ENCODE measurements at places on chromosomes 7 and 10.

GRCh38 chr10:102113956-102114857, 6.0 kb downstream of the LDB1 start:
- no peak for DNase-seq

- no peak for DNase-seq
Measured at GRCh38 chr10:69215405-69216171, 4.5 kb upstream of the HKDC1 start.

GRCh38 chr10:127920306-127921074, 13.6 kb downstream of the PTPRE start:
- no peak for DNase-seq

DNA sequence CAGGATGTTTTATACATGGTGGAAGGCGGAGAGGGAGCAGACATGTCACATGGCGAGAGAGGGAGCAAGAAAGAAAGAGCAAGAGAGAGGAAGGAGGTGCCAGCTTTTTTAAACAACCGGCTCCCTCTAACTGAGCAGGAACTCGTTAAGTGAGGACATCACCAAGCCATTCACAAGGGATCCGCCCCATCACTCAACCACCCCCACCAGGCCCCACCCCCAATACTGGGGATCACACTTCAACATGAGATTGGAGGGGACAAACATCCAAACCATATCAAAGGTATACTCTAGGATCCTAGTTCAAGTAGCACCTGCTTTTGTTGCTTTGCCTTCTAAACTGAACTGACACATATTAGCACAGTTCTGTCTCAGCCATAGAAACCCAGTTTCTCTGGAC, 141.9 kb upstream of the KLF14 start:
- DNase-seq = no peak

DNA sequence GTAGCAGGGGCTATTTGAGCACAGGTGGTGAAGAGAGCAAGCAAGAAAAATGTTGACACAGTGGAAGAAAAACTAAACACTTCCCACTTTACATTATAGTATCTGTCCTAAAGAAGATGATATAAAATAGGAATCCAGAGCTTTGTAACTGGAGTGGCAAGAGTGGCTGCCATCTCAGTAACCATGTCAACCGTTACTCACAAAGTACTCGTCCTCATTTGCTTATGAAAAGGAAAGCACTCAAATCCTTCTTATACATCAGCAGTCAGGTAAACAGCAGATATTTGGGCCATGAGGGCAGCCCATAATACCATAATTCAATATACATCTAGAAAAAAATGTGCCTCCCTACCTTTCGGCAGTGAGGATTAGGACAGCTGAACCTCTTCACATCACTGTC, 70.1 kb downstream of the RNF216 start:
- no peak for DNase-seq

DNA sequence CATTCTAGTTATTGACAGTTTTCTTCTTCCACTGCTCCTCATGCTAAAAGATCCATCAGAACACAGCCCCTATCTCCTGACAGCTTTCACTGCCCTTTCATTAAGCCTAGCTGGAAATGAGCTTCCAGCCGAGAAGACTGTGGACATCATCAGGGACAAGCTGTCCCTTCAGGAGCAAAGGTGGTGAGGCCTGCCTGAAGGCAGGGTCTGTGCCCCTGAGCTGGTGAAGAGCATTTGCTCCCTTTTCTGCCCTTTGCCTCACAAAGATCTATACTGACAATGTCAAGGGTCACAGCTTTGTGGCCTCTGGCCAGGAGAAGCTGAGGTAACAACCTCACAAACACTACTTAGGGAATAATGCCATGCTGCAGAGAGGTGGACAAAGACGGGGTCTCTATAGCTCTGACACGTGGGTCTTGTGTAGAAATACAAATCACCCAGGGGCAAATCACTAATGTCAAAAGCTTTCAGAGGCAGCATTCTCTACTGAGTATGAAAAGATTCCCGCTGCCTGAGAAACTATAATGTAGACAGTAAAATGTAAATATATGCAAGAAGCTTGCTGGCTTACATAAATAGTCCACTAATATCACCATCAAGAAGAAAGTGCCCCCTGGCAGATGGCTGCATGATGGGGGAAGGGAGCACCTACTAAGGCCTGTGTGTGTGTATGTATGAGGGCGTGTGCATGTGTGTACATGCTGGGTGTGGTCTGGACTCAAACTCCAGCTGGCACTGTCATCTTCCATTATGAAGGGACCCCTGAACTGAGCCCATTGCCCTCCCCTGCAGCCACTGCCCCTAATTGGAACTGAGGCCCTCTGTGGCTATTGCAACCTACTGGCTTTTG, 55.8 kb downstream of the HBP1 start:
- DNase-seq = no peak

DNA sequence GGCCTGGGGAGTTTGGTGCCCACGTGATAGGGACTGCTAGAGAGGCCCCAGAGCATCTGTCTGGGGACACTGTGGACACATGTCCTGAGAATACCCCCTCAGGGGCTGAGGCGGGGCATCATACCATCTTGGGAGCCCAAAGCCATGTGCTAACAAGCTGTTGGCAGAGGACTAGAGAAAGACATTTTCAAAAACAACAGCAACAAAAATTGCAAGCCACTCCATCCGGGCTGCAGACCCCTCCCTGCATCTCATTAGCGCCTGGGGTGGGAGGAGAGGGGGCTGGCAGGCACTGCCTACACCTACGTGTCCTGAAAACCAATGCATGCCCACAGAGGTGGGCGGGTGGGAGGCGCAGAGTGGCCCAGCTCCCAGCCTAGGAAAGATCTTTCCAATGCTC, 507.4 kb upstream of the PODXL start:
- DNase-seq = no peak

GRCh38 chr7:130902755-130903357, 168.8 kb upstream of the KLF14 start:
- DNase-seq = no peak

GRCh38 chr10:26177341-26177740, 39.2 kb upstream of the GAD2 start:
- DNase-seq = no peak

GRCh38 chr7:76505168-76506080, 4.9 kb upstream of the UPK3B start:
- no peak for DNase-seq

DNA sequence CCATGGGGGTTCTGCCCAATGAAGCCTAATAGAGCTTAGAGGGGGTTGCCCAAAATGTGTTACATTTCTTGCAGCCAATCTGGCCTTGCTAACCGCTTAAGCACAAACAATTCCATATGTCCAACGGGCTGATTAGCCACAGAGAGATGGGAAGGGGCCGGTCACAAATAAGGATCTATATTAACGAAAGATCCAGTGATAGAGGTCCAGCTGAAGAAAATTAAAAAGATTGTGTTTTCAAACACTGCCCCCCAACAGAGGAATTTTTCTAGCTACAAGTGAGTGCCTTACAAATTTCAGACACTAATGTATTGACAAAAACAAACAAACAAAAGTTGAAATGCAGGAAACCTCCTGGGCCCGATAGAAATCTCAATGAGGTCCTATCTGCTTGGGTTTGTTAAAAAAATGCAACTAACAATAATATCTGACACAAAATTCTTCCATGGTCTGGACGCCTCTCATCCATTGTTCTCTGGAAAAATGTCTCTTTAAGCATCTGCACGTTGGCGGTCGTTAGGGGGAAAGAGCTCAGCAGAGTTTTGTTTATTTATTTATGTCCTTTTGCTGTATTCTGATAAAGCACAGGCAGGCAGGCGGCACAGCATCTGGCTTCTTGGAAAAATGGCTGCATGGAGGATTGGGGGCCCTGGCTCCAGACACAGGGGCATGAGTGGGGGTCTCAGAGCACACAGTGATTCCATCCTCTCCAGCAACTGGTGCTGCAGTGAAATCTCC, 402.0 kb downstream of the RPS24 start:
- no peak for DNase-seq

Data from activated T-cell treated with anti-CD3 and anti-CD28 coated beads for 1 hour (primary cell).